Gastrocnemius medialis (tissue), 4 donors: ENCODE measurements at places on chromosomes 1 and 21. TPM values are rescaled to one million over a fixed set of nuclear protein-coding genes. Genes with fewer than 3 reads are reported as not detected.

The AXDND1 gene
- total RNA-seq, result not detected

The TTC4 gene
- 26.7 TPM for total RNA-seq

The ZBED6 gene
- total RNA-seq, result 26.1 TPM

The DMBX1 gene
- total RNA-seq, result not detected

DNA sequence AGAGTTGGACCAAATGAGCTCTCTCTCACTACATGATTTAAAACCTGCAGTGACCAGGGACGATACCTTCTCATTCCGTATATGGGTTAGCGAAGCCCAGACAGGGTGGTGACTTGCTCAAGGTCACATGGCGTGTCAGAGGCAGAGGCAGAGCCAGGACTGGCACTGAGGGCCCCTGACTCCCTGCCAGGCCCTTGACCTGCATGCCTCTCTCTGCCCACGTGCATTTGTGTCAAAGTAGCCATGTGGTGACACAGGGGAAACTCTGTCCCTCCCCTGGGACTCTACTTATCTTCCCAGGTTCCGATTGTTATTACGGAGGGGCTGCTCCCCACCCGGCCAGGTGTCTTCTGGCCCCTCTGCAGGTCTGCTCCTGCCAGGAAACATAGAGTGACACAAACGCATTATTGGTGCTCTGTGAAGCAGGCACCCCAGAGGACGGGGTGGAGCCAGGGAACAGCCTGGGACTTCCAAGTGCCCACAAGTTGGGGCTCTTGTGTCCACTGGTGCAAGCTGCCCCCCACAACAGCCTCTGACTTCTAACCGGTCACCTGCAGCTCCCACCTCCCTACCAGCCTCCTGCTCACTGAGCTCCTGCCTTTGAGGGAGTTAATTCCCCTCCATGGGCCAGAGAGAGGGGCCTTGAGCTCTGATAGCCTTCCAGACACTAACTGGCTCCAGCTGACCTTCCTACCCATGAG lies 7.3 kb upstream of the TINAGL1 start:
- no peak for DNase-seq

DNA sequence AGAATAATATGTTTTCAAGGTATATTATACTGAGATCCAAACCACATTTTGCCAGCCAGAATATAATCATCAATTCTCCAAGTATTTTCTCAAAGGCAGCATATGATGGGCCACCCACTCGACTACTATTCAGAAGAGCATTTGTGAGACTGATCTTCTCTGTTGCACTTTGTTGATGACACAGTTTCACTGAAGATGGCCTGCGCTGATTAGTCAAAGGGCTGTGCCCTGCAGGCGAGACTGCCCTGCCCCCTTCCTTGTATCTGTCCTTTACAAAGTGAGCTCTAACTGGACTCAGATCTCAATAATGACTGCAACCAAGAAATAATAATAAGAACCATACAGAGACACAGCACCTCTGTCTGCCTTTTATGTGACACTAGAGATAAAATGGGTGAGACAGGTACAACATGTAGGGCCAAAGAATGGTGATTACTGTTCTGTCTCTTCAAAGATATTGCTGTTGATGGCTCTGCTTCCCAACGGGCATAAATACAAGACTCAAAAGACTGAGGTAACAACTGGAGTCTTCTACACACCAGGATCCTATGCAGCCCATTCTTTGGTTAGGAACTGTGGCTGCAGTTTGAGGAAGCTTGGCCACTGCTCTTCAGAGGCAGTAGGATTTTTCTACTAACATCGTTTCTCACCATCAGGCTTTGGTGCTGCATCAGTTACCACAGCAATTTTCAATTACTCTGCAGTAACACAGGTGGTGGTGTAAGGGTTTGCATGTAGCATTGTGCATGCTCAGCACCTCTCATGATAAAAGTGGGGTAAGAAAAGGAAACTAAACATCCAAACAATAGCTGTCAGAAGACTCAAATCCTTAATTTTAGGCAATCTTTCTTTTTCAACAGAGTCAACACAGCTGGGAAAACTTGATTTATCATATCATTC lies 481.1 kb downstream of the PTBP2 start:
- no peak for DNase-seq
